ENCODE measurements at places on chromosomes 5 and 9.

- no peak for DNase-seq
Measured at GRCh38 chr5:35804201-35804653, 52.5 kb upstream of the IL7R start.

GRCh38 chr5:181181650-181182565, 23.1 kb downstream of the TRIM7 start:
- DNase-seq: peak; percentile 72

DNA sequence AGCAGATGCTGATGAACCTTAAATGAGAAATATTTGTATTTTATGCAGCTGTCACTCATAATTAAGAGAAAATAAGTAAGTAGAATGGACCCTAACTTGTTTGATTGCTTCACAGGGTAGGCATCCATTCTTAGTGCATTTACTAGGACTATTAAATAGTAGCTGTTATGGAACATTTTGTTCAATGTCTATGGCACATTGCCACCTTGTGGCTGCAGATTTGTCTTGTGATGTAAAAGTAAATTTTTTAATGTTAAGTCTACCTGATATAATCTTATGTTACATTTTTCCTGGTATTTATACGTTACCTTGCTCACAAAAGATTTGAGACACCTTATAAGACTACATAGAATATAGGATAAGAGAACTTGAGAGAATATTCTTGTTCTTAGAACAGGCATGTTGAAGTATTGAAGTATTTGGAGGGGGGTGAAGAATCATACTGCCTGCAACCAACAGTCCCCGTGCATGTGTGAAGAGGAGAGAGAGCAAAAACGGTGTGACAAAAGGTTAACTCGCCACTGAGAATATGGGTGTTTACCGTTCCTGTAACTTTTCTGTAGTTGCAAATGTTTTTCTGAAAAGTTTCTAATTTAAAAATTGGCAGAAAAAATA, 161.1 kb downstream of the MAST4 start:
- peak; percentile 60 for DNase-seq

DNA sequence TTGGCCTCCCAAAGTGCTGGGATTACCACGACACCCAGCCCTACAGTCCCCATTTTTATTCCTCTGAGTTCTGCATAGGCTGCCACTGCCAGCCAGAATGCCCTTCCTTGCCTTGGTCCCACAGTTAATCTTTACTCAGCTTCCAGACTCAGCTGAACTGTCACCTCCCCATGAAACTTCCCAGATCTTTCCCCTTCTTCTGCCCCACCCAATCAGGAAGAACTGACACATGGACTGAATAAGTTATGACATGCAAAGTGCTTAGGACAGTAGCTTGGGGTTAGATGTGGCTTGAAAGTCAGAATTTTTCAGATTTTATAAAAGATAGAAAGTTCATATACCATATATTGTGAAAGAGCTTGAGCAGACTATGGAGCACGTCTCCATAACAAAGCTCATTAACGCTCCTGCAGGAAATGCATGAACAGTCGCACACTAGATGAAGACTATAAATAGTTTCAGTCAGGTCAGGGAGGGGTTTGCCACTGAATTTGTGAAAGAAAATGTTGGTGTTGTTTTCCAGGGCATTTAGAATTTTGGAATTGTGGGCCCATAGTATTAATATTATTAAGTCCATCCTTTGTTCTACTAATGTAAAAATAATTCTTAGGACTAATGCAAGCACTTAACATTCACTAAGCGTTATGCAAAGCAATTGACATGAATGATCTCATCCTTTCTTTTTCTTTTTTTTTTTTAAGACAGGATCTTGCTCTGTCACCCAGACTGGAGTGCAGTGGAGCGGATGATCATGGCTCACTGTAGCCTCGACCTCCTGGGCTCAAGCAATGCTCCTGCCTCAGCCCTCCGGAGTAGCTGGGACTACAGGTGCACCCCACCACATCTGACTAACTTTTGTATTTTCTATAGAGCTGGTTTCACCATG, 36.1 kb upstream of the DENND1A start:
- no peak for DNase-seq

DNA sequence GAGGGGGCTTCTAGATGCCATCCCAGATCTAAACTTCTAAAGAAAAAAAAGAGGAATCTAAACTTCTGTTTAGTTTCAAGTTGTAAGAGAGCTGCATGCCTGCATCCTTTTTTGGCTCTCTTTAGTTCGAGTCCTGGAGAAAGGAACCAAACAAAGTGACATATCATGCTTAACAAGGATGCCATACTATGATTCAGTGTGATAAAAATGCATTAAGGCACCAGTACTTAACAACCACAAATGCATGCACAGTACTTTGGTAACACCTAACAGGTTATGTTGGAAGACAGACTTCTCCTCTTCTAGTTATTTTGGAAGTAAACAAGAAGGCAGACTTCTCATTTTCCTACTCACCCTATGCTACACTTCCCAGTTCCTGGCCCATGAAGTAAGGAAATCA, 27.3 kb downstream of the NME5 start:
- no peak for DNase-seq

DNA sequence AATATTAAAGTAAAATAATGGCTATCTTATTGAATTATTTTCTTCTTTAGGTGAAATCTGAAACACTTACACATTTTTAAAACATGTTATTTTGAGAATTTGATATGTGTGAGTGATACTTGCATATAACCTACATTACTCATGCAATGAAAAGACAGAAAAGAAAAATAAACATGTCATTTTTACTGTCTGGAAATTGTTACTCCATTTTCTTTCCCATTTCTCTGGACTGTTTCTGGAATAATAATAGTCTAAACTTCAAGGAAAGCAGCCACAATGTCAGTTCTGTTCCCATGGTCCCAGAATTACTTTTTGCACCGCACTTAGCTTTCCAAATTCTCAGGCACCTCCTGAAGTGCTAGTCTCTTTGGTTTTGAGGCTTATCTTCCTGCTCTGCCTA, 145.5 kb downstream of the PRR16 start:
- DNase-seq: no peak

- DNase-seq: peak; percentile 89
Measured at GRCh38 chr9:89179895-89180734, 1.5 kb upstream of the SHC3 start.

- DNase-seq: no peak
Measured at GRCh38 chr5:8239646-8240045, 370.7 kb downstream of the MTRR start.

GRCh38 chr9:504921-505740, 290.5 kb downstream of the DOCK8 start:
- DNase-seq: peak; percentile 4

GRCh38 chr9:38733503-38733902, 13.6 kb upstream of the FAM240B start:
- peak; percentile 26 for DNase-seq

DNA sequence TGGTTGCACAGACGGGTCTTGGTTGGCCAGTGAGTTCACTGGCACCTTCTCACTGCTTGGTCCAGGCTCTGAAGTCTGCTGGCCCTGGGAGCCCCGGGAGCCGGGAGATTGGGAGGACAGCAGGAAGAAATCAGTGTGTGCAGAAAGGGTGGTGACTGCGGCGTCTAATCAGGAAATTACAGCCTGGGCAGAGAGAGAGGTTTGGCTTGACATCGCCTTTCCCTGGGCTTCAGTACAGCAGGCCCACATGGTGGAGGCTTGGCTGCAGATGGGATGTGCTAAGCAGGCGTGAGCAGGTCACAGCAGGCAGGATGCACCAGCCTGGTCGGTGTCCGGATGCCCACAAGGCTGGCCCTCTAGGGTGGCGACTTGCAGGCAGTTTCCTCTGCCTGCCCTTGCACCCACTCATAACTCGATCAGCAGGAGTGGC, 17.2 kb downstream of the PITX1 start:
- no peak for DNase-seq

GRCh38 chr5:55657443-55657842, 54.7 kb downstream of the SLC38A9 start:
- no peak for DNase-seq

- DNase-seq: no peak
Measured at GRCh38 chr5:76016258-76016657, 66.9 kb upstream of the SV2C start.

GRCh38 chr5:33369485-33370465, 71.0 kb upstream of the TARS1 start:
- DNase-seq: no peak

Data from RPMI8226 (cell line).